ENCODE measurements at places on chromosomes 1 and 21.

GRCh38 chr1:218683242-218683641 lies 338.1 kb downstream of the TGFB2 start:
- no peak for DNase-seq

DNA sequence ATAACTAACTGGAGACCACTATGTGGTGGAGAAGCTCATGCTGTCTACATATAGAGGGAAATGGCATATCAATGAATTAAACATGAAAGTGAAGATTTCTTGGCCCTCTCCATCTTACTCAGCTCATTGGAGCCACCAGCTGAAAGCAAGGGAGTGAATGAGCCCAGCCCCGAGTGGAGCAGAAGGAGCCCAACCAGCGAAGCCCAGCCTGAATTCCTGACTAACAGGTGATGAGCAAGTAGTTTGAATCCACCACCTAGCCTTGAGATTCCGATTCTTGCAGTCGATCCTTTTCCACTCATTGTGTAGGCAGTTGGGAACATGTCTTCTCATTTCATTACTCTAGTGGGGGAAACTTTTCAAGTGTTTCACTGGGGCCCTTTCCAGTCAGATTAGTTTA lies 18.6 kb upstream of the ST6GALNAC3 start:
- no peak for DNase-seq

DNA sequence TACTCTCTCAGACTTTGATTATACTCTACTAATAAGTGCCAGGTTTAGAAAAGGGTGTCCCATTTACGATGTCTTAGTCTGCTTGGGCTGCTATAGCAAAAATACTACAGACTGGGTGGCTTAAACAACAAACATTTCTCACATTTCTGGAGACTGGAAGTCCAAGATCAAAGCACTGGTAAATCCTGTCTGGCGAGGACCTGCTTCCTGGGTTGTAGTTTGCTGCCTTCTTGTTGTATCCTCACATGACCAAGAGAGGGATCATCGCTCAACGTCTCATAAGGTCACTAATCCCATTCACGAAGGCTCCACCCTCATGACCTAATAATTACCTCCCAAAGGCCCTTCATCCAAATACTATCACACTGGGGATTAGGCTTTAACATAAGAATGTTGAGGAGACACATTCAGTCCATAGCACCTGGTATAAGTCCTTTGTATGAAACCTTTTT lies 12.0 kb downstream of the PRDX6 start:
- DNase-seq: no peak

DNA sequence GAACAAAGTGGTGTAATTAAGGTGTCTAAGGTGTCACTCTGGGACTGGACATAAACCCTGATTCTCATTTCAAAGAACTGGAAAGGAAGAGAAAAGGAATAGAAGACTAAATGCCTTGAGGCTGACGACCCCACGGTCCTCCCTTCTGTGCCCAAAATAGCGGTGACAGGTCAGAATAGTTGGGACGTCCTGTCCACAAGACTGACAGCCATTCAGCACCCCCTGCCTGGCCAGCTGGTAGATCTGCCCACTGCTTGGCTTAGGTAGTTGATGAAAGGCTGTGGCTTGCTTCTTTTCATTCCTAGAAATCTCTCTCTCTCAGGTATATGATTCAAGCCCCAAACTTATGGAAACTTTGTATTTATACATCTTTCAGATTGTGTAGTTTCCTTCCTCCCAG lies 26.4 kb upstream of the CREG1 start:
- no peak for DNase-seq

DNA sequence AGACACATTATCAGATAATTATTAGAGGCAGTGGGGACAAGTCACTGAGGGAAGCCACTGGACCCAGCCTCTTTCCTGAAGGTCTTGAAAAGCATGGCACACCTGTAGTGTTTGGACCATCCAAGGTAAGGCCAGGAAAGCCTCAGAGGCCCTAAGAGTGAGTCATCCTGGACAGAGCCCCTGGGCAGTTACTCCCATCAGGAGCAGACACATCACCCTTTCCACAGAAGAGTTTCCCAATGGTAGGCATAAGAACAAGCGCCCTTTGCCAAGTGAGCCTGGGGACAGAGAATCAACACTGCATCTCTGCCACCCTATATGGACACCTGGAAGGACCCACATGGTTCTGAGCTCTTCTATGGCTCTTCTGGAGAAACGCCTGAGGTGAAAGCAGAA lies 136.0 kb downstream of the PLXNA2 start:
- DNase-seq: no peak

- DNase-seq: no peak
Measured at GRCh38 chr1:15311880-15312279, 64.9 kb downstream of the FHAD1 start.

DNA sequence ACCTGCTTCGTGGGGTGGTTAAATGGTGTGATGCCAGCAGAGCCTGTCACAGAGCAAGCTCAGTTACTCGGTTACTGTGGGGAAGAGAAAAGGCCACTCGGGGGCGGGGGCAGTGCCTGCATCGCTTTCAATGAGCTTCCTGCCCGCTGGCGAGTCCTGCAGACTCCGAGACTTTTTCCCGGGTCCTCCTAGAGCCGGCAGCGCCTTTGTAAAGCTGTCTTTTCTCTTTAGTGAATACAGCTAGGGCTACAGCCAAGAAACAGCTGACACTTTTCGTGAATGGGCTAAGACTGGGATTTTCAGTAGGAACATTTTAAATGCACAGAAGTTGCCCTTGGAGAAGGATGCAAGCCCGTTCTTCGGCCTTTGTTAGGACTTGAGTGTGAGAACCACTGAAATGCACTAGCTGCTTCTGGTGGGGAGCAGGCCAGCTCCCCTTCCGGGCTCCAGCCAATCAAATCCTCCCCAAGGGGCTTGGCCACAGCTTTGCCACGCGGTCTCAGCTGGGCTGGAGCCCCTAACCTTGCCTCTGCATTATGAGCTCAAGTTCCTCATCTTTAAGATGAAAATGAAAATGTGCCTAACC lies 23.4 kb upstream of the EFHD2 start:
- DNase-seq: no peak

DNA sequence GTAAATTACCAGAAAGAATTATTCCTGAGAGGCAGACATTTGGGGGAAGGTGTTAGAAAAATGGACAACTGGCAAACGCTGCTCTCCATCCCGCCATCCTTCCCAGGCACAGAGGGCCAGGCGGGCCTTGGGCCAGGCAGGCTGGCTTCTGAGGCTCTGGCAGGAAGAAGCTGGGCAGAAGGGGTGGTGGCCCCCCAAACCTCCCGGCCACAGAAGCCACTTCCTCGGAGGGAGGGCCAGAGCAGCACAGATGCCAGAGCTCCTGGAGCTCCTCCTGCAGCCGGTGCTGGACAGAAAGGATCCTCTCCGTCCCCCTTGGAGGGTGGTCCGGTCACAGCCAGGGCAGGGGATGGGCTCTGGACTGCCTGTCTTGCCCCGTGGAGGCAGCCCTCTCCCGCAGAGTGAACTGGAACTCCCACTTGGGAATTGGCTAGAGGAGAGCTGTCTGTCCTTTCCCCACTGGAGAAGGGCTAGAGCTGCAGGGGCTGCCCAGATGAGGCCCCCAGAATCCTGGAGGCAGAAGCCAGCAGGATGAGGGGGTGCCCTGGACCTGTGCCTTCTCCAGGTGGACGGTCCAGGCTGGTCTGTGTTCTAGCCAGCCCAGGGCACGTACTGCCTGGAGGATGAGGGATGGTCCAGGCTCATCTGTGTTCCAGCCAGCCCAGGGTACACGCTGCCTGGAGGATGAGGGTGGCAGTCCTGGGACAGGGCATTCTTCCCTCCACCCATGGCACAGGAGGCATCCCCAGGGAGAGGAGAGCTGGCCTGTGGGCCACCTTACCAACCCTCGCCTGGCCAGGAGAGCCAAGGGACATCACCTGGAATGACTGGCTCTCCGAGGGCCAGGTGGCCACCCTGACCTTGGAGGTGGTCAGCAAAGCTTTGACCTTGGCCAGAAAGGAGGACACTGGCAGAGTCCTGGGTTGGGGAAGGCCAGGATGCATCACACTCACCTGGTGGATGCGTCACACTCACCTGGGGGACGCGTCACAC lies 47.4 kb upstream of the ACTRT2 start:
- no peak for DNase-seq

Measured in NCI-H524 (cell line).